Peyer's patch (tissue), 4 donors: ENCODE measurements at places on chromosomes 6 and 20. TPM values are rescaled to one million over a fixed set of nuclear protein-coding genes. Genes with fewer than 3 reads are reported as not detected.

BCAS4 gene
- 0.88 TPM for total RNA-seq

CDKN1A gene
- 70.1 TPM for total RNA-seq

MUC21 gene
- total RNA-seq: not detected

PRSS16 gene
- 29.4 TPM for total RNA-seq

GSTA2 gene
- total RNA-seq: 15.7 TPM

DEFB132 gene
- total RNA-seq: not detected

WFDC5 gene
- not detected for total RNA-seq

BCLAF1 gene
- 110 TPM for total RNA-seq

KHDC1 gene
- 9.1 TPM for total RNA-seq

FNDC1 gene
- total RNA-seq: 0.54 TPM

GNMT gene
- total RNA-seq: not detected

FOXQ1 gene
- total RNA-seq: not detected

MICAL1 gene
- total RNA-seq: 260 TPM

MC3R gene
- not detected for total RNA-seq

GLP1R gene
- total RNA-seq: not detected

C20orf204 gene
- 0.18 TPM for total RNA-seq

BTNL2 gene
- total RNA-seq: not detected

PGC gene
- total RNA-seq: not detected

ZNF512B gene
- 5.8 TPM for total RNA-seq

COL9A3 gene
- total RNA-seq: 3.3 TPM

TTK gene
- 0.94 TPM for total RNA-seq

COL10A1 gene
- not detected for total RNA-seq

MEP1A gene
- 2,426 TPM for total RNA-seq

GNAS-AS1 gene
- total RNA-seq: not detected

TASP1 gene
- total RNA-seq: 21.5 TPM

CDSN gene
- not detected for total RNA-seq

ENPP5 gene
- total RNA-seq: 5.1 TPM
